Stimulated activated CD8-positive, alpha-beta memory T cell treated with anti-CD3 and anti-CD28 coated beads, Interleukin-2, amount 100 ng/mL, for 1 hour (primary cell): ENCODE measurements at places on chromosomes 11 and 22.

DNA sequence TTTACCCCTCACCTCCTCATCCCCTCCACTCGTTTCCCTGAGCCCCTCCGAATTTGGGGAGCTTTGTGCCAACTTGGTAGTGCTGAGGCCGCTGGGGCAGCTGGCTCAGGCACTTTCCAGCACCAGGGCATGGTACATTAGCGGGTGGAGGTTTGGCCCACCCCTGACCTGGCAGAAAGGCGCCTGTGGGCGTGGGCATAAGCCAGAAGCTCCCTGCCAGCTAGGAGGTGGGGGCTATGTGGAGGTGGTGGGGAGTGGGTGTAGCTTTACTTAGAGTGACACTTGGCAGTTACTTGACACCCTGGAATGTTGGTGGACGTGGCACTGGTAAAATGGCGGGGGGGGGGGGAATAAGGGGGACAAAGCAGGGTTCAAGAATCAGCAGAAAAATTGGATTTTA is 10.3 kb upstream of the IGF2 start:
- no peak for DNase-seq

GRCh38 chr11:27291954-27292636 is 70.9 kb downstream of the CCDC34 start:
- no peak for DNase-seq

GRCh38 chr22:42344361-42344905 is 74.0 kb upstream of the TCF20 start:
- DNase-seq: no peak

DNA sequence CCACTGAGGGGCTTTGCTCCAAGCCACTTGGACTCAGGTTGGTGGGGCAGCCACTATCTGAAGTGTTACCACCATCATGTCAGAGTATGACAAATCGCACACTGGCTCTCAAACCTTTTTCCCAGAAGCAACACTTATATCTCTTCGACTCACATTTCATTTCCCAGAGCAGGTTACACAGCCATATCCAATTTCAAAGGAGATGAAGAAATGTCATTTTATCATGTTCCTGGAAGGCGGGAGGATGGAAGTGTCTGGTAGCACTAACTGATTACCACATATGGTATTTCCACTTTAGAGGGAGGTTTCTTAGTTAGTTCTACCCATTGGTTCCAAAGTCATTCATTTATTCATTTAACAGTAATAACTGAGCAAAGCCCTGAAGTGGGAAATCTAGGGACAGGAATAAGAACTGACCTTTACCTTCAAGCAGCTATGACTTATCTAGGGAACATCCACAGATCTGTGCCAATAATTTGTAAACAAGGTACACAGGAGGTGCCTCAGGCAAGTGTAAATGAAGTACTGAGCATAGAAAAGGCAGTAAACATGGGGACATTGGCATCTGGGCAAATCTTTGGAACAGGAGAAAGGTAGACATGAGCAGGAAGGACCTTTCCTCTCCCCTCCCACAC is 54.9 kb upstream of the LRRC55 start:
- DNase-seq: no peak

DNA sequence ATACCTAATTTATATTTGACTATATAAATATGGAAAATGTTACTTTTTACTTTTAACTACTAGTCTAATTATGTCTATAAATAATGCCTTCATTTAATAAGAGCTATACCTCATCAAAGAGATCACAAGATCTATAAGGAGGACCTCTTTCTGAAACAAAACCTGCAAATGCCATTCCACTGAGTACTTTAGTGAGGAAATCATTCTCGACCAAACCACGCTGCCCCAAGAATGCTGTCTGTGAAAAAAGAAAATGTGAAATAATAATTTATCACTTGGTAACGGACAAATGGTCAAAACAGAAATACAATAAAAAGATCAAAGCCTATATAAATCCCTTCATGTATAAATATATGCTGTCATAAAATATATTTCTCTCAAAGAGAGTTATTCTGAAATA is 301.7 kb downstream of the SBF2 start:
- DNase-seq: no peak

DNA sequence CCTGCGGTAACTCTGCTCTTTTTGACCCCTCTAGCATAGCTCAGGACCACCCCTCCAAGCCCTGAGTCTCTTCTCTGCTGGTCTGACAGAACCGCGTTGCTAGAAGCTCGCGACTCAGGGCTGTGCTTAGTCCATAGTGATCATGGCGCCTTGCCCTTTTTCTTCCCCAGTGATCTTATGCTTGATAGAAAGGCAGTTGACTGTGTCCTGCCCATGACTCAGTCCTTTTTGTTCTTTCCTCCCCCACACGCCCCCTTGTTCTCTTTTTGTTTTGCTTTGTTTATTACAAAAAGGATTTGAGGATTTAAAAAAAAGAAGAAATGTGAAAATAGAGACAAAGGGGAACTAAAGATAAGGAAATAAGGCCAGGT is 17.5 kb downstream of the IL17RA start:
- DNase-seq: no peak

GRCh38 chr11:119056421-119056999 is 495 bp downstream of the HYOU1 start:
- peak; percentile 28 for DNase-seq
